ENCODE measurements at places on chromosomes 7 and 10.

- DNase-seq, result no peak
Observed at GRCh38 chr7:69109879-69110278, 488.4 kb upstream of the AUTS2 start.

DNA sequence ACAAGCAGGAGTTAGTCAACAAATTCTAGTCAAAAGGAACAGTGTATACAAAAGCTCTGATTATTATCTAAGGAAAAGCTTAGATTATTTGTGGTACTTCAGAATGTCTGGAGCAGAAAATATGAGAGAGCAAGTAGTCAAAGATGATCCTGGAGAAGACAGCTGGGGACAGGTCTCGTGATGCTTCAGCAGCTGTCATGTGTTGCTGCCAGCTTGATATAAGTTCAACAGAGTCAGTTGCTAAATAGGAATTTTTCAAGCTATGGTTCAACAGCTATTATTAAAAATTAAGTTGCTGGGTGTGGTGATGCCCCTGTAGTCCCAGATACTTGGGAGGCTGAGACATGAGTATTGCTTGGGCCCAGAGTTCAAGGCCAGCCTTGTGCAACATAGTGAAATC lies 240.0 kb upstream of the RHOBTB1 start:
- DNase-seq, result no peak

DNA sequence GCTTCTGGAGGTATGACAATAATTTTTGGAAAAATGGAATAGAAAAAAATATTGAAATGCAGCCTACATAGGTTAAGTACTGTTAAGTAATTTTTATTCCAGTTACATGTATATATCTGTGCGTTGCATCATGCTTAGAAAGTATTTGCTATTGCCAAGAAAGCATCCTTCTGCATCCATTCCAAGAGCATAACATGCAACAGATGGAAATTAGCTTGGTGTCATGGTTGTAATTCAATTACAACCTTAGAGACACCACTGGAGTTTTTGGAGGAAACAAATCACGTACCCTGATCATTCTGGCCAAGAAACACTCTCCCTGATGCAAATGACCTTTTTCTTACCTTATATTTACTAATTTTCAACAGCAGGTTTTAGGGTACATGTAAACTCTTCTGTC lies 1.7 kb downstream of the AKR1B1 start:
- no peak for DNase-seq

- no peak for DNase-seq
Observed at GRCh38 chr10:69726850-69727249, 74.9 kb upstream of the COL13A1 start.

DNA sequence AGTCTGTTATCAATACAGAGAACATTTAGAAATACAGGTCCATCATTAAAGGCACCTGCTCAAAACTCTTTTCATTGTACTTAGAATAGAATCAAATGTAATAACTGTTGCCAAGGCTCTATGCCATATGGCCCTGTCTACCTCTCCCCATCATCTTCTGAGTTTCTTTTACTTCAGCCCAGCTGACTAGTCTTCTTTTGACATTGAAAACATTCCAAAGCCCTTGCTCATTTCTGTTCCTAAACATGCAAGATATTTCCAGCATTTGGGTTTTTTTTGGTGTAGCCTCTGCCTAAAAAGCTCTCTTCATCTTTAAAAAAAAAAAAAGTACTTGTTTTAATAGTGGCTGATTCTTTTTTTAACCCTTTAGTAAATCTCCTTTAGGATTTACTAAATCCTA lies 165.5 kb upstream of the SMIM30 start:
- DNase-seq, result no peak

DNA sequence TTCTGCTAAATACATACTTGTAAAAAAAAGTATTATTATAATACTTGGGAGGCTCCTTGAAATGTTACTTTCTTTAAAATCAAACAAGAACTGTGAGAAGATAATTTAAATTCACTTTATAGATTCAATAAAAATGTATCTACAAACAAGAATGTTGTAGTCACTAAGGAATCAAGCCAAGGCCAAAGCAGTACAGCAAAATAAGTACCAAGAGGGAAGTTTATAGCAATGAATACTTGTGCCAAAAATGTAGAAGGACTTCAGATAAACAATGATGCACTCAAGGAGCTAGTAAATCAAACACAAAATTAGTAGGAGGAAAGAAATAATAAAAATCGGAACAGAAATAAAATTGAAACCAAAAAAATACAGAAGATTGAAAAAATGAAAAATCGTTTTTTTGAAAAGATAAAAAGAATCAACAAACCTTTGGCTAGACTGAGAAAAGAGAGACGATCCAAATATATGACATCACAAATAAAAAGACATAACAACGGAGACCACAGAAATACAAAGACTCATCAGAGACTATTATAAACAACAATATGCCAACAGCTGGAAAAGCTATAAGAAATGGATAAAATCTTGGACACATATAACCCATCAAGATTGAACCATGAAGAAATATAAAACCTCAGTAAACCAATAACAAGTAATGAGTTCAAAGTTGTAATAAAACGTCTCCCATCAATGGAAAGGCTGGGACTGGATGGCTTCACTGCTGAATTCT lies 286.0 kb upstream of the TMEM229A start:
- no peak for DNase-seq

DNA sequence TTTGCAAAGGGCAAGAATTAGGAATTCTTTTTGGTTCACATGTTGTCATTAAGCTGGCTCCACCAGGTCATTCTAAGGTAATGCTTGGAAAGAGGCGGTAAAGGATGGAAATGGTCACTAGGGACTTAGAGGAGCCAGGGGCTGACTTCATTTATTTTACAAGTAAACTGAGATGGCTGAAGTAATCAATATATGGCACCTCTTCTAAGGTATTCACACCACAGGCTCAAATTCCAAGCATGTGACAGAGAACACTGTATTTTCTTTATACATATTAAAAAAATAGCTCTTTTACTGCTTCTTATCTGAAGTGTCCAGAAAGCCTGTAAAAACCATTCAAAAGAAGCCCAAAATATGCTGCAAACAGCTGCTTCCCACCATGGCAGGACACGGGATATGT lies 239.0 kb downstream of the GLI3 start:
- DNase-seq, result no peak

DNA sequence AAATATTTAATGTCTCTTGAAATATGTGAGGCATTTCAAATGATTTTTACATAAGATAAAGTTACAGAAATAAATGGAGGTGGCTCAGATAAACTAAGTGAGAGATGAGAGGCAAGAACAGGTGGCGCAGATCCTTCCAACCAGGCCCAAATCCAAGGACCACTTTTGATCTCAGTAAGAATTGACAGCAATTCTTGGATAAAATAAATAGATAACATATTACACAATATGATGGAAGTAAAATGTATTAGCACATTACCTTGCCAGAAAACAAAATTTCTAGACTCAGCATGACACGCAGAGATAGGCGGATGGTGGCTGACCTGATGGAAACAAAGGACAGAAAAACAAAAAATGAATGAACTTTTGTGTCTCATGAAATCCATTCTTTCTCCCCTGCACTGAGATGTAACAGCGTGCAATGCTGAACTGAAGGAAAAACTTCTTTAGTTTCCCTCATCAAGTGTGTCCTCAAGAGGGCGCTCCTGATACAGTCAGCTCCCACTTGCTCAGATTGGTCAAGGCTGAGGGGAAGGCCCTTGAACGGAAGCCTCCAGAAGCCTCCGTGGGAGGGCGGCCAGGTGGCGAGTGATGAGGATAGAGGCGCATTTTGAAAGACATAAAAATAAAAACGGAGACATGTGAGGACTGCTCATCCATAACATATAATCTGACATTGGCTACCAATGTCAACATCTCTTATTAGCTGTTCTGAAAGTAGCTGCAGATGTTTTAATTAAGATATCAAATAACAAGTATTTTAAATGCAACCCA lies 62.8 kb upstream of the GSDME start:
- DNase-seq, result peak; percentile 86

All from SHP77 (cell line).